Tibial nerve (tissue), 4 donors: ENCODE measurements at places on chromosomes 12 and 14.

DNA sequence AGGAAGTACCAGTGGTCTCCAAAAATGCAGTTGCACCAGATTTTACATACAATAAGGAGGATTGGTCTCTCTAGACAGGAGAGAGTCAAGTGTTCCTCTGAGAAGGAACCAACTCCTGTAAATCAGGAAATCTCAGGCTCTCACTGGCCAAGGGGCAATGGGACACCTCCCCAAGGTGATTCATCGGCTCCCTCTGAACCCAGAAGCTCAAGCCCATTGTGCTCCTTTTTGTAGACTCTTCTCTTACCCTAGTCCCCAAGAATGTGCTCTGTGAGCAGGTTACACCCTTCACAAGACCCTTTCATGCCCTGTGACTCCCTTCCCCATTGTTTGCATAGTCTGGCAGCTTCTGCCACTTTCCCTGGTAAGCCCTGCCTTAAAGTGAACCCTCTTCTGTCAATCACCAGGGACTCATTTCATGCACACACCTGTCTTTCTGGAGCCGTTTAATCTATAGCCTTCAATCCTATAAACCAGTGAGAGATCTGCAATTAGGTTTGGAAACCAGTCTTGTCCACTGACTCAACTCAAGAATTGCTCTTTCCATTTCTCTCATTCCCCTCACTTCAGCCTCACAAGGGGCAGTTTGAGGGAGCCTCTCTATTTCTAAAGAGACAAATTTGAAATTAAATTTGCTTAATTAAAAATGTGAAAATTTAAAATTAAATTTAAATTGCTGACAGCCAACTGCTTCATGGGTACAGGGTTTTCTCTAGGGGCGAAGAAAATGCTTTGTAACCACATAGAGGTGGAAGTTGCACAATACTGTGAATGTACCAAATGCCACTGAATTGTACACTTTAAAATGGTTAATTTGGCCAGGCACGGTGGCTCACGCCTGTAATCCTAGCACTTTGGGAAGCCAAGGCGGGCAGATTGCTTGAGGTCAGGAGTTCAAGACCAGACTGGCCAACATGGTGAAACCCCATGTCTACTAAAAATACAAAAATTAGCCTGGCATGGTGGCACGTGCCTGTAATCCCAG is 38.3 kb upstream of the LTA4H start:
- DNase-seq = no peak

- no peak for DNase-seq
Observed at GRCh38 chr14:59358102-59358501, 107.1 kb downstream of the GPR135 start.

DNA sequence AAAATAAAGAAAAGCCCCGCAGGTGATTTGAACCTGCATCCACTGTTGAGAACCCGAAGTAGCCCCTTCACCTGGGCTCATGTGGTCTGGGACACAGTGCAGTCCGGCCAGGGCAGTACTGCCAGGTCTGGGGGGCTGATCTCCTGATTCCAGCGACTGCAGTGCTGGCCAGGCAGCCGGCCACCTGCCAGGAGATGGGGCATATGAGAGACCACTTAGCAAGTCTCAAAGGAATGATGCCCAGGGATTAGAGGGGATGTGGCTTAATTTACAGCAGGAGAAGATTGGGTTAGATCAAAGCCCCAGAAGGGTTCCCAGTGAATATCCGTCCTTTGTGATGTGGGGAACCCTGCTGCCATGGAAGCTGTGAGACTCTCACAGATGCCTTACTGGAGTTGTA is 113.3 kb downstream of the PRMT8 start:
- DNase-seq = no peak

DNA sequence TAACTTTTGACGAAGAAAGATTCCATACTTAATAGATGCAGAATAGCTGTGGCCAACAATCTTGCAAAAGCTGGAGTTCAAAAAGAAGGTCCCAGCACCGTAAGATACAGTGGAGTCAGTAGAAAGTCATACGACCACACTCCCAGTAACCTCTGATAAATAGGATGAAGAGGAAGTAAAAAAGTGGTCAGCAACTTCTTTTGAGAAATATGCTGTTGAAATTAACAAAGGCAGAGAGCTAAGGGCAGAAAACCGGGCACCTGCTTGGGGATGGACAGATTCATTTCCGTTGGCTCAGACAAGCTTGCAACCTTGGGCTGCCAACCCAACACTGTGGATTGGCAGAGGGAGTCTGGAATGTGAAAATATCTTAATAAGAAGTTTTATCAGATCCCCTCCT is 40.0 kb downstream of the BTG1 start:
- no peak for DNase-seq

DNA sequence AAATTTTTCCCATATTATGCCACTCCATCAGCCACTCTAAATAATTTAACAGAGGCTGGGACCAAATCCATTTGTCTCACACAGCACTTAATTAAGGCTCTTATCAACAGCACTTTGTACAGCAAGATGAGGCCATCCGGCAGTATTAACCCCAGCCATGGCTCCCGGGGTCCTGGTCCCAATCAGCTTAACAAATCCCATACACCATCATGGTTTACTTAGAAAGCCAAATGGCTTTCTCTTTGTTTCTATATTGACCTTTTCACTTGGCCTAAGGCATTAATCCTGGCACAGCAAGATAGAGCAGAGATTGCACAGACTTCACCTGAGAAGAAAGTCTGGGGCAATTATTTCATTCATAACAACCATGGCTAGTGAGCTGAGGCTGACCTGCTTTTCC is 38.6 kb downstream of the SPTSSA start:
- no peak for DNase-seq

GRCh38 chr14:27845241-27845850 is 921.2 kb upstream of the FOXG1 start:
- no peak for DNase-seq

- no peak for DNase-seq
Observed at GRCh38 chr14:32327255-32327961, 1.7 kb upstream of the AKAP6 start.

DNA sequence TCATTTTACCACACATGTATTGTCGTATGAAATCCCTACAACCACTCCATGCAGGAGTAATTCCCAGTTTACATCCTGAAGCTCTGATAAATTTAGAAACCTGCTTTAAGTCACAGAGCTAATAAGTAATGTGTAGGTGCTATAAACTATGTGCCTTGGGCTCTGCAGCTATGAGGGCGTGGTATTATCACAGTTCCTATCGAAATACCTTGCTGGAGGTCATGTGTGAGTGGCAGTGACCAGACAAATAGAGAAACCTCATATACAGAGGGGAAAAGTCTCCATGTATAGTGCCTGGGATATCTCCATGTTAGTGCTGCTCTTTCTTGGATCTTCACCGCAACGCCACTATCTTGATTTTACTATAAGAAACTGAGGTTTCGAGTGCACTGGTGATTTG is 883 bp upstream of the TBC1D15 start:
- DNase-seq = no peak

DNA sequence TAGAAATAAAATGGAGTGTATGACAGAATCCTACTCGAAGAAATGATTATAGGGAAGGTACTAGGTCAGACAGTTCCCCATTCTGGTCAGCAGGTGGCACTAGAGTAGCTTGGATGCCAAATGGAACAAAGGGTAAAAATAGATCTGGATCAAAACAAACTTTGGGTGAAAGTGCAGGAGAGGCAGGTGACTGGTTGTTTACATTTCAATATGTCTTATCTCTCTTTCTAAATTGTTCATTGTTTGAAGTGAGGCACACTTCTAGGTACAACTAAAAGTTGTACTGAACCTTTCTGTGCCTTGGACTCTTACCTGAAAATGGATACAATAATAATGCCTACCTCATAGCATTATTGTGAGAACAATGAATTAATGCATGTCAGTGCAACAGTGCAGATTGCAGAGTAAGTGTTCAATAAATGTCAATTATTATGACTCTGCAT is 62.0 kb upstream of the OSBPL8 start:
- peak; percentile 88 for DNase-seq

DNA sequence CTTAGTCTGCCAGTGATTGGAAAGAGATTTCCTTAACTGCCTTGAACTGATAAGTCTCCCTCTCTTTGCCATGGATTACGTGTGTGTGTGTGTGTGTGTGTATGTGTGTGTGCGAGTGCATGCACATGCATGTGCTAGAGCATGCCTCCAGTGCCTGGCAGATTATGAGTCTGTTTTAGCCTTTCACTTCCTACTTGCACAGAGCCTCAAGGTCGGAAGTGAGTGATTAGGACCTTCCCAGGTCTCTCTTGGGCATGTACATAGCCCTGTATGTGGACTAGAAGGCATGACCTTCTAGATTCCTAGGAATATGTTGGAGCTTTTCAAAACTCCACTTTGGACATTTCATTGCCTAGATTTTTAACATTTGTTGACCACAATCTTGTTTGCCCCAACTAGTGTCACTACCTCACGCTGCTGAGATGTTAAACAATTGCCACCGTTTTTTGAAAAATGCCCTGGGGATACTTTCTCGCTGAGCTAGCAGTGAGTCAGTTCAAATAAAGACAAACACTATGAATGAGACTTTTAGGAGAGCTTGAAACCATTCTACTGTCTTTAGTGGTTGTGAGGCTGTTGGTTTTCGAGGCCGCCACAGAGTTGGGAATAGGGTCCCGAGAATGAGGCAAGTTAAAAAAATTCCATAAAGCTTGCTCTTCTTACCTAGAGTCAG is 28.2 kb downstream of the KIAA0586 start:
- DNase-seq = no peak
